Stimulated activated CD8-positive, alpha-beta memory T cell treated with anti-CD3 and anti-CD28 coated beads, Interleukin-4, amount 100 ng/mL, for 1 hour (primary cell): ENCODE measurements at places on chromosomes 6 and 20.

DNA sequence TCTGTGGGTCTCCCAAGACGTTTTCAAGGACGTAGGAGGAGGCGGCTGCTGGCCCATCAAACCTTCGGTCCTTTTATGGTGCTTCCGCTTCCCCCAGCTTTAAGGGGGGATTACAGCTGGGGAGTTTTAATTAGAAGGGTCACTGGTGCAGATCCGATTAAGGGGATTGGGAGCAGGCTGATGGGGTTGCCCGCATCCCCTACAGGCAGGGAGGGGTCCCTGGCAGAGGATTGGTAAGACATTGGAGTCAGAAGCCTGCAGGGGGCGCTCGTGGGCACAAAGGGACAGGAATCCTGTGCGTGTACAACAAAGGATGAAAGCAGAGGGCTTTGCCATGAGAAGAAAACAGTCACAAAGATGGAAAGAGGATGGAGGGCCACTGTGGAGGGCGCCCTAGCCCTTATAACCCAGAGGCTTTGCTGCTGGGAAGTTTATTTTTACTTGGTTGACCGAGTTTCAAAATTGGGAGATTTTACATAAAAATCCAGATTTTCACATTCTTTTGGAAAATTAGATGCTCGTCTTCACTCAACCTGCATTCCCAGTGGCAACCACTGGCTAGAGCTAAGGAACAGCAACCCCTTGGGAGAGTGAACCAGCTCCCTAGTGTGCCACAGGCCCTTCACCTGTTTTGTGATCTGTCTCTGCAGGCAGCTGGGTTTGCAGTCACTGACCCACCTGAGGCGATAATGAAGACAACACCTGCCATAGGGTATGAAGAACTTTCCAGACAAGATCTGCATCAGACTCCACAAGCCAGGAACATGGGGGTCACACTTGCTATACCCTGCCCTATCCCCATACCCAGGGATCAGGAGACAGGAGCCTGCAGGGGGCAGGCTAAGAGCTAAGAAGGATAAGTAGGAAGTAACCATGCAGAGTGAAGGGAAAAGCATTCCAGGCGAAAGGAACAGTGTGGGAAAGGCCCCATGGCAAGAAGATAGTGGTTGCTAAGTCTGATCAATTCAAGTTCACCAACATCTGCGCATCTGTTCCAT, 97.7 kb downstream of the KCNB1 start:
- DNase-seq, result peak; percentile 13

DNA sequence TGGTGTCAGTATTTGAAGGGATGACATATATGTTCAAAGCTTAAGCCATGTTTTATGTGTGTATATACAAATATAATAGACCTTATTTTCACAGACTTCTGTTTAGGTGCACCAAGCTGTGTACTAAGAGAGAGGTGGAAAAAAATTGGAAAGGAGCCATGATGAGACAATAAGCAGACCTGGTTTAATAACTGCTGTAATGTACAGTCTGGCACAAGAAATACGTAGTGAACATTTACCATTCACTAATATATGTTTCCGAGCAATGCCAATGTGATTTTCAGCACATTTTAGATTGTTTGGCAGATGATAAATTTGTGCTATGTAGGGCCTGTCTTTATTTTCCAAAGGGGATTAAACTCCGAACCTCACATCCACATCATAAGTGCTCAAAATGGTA, 116.3 kb downstream of the KHDC1L start:
- no peak for DNase-seq

- no peak for DNase-seq
Measured at GRCh38 chr20:9121211-9121610, 52.3 kb downstream of the PLCB4 start.

DNA sequence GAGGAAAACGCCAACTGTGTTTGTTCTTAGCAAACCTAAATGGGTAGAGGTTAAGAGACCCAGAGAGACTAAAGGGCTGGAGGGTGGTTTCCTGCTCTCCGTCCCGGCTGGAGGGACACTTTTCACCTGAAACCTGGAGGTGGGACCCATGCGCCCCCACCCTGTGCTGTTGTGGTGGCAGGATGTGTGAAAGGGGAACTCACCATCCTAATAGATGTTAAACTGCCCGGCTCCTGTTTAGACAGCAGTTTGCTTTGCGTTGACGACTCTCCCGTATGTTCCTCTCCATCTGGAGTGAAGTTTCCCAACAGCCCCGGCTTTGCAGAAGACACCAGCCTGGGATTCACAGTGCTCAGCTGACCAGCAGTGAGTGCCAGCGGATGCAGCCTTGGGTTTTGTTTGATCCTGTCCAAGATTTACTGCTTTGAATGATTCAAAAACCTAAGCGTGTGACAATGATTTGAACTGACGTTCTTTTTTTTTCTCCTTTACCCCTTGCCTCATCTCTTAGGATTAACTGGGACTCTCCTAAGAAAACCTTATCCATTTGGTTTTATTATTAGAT, 66.0 kb downstream of the CDH4 start:
- no peak for DNase-seq

DNA sequence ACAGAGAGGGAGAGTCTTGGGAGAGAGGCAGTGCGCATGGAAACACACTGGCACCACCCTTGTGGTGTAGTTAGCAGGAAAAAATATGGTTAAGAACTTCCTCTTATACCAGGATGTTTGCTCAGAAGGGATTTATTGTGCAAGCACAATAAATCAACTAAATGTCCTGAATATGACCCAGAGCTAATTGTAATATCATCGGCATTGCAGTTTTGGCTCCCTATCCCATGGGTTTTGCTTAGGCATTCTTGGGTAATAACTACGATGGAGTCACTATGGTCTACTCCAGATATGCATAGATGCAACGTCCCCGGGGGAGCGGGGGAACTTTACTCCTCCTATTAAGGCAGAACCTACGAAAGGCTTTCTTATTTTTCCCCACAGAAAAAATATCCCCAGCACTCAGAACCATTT, 751.6 kb downstream of the EYS start:
- DNase-seq, result no peak

GRCh38 chr6:32244270-32244669, 20.4 kb upstream of the NOTCH4 start:
- DNase-seq, result no peak

GRCh38 chr20:17155401-17155800, 71.4 kb upstream of the PCSK2 start:
- no peak for DNase-seq

DNA sequence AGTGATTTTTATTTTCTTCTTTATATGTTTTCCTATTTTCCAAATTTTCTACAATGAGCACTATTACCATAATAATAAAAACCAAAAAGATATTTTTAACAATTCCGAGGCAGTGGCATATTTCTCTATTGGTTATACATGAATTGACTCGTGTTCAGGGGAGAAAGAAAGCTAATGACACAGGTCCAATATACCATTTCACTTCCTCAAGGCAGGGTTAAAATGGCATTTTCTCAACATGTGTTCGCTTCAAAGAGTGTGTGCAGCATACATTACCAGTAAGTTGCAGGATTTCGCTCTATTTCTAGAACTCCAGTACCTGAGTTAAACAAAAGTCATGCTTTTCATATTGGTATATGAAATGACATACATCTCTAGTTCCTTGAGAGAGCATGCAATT, 35.1 kb upstream of the DTNBP1 start:
- DNase-seq, result no peak

DNA sequence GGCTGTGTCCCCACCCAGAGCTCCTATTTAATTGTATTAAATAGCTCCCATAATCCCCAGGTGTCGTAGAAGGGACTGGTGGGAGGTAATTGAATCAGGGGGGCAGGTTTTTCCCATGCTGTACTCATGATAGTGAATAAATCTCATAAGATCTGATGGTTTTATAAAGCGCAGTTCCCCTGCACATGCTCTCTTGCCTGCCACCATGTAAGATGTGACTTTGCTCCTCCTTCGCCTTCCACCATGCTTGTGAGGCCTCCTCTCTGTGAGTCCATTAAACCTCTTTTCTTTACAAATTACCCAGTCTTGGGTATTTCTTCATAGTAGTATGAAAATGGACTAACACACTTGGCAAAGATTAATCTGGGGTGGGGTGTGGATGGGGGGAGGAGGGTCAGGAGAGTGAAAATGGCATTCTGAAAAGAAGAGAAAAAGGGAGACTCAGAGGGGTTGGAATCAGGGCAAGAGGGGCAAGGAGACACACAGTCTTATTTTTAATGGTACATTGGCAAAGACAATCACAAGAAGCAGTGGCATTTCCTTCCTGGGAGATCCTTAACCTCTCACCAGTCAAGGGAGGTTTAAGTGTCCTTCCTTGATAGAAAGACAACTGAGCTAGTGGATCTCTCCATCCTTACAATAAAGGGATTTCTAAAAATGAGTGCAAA, 37.5 kb upstream of the NOX3 start:
- no peak for DNase-seq

DNA sequence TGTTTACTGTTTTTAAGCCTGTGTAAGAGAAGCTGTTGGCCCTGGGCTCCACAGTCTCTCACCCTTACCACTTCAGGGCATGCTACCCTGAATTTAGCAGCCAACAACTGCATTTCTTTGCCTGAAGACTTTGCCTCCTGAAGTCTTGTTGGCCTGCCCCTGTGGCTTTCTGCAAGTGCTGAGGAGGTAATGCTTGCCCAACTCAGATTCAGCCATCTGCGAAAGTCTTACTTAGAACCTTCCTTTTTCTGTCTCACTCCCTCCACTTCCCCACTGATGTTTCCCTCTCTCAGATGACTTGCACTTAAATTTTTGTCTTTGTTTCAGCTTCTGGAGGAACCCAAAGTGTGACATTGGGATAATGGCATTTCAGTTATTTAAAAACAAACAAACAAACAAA, 11.8 kb upstream of the IBTK start:
- no peak for DNase-seq

DNA sequence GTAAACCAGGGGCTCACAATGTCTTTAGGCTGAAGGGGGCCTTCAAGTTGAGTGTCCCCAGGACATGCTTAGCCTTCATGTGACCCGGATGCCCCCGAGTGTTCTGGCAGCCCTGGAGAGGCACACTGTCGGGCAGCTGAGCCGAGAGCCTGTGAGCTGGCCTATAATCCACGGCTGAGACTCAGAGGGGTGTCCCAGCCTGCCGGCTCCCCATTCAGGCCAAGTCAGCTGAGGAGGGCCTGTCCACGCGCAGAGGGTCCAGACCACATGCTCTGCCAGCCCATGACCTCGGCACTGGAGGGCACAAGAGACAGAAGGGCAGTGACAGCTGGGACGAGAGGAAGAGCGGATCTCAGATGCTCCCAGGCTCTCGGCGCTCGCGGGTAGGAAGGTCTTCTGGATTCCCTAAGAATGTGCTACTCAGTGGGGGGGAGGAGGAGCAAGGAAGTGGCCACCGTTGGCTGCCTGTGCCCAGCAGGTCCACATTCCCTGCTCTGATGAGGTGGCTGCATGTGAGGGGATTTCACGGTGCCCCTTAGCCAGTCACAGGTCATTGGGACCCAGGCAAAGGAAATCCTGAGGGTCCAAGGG, 224.7 kb downstream of the NRN1 start:
- DNase-seq, result no peak

DNA sequence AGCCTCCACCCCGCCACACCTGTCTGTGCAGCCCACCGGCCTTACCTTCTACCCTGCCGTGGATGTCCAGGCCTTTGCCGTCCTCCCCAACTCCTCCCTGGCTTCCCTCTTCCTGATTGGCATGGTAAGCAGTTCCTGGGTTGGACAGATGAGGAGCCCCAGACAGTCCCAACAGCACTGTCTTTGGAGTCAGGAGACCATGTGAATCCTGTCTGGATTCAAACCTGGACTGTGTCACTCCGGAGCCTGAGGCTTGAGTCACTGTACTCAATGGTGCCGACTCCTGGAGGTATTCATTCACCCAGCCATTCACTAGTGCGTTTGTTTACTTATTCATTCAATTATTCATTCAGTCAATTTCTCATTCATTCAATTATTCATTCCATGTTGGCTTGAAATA, 20.0 kb upstream of the LBP start:
- no peak for DNase-seq

GRCh38 chr6:16689788-16690607, 71.3 kb downstream of the ATXN1 start:
- no peak for DNase-seq

DNA sequence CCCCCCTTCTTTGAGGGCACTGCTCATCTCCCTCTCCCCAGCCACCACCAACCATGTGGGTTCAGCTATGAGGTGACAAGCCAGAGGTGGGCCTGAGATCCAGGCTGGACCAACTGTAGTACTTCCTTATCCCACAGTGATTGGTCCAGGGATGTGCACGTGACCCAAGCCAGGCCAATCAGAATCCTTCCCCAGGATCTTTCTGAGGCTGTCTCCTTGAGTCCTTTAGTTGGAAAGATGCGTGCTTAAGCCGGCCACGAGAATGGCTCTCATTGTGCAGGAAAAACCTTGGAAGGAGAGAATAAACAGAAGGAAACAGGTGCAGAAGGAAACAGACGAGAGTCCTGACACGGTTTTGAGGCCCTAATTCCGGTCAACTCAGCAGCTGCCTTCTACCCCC, 39.2 kb downstream of the ZC3H12D start:
- DNase-seq, result no peak

- DNase-seq, result no peak
Measured at GRCh38 chr6:43709654-43710303, 22.2 kb upstream of the MRPS18A start.

DNA sequence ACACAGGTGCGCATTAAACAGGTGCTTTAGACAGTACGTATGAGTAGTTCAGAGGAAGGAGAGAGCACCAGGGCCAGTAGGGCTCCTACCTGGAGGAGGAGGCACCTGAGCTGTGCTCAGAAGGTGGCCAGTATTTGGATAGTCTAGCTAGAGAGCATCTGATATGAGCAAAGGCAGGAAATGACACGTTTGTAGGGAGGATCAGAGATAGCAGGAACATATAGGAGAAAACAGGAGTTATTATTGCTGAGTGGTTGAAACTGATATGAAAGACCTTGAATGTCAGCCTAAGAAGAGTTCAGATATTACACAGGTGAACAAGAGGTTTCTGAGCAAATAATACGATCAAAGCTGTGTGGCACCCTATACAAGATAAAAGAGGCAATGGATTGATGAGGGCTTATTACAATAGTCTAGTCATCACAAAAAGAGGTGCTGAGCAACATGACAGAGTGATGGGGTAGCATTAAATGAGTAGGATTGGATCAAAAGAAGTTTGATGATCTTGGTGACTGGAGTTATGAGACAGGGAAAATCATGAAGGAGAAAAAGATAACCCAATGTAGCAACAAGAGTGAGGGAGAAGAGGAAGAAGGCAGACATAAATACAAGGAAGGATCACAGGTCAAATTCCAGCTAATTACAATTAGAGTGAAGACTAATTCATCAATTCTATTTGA, 69.8 kb upstream of the HIVEP1 start:
- no peak for DNase-seq

- no peak for DNase-seq
Measured at GRCh38 chr6:163513570-163514166, 99.2 kb downstream of the QKI start.

DNA sequence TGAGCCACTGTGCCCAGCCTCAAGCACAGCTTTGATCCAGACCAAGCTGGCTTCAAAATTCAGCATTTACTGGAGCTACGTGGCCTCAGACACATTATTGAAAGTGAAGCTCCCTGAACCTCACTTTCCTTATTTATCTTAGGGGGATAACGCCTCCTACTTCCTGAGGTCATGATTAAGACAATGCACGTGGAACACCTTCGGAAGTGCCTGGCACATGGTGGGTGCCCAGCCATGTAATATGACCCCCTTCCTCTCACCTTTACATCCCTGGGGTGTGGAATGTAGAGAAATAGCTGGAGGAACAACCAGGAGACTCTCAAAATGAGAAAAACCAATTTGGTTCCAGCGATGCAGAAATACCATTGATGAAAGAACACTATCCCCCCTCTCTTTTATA, 1.6 kb upstream of the CLPS start:
- no peak for DNase-seq
